ENCODE measurements at places on chromosomes 4 and X.

GRCh38 chr4:157423526-157424020 is 203.0 kb downstream of the GRIA2 start:
- DNase-seq: no peak

DNA sequence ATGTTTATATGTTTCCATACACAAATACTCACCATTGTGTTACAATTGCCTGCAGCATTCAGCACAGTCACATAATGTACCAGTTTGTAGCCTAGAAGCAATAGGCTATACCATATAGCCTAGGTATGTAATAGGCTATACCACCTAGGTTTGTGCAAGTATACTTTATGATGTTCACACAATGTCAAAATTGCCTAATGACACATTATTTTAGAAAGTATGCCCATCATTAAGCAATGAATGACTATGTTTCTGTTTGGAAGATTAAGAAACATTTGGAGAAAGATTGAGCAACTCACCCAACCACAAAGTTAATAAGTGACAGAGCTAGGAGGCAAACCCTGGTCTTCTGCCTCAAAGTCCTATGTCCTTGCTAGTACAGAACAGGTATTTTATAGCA is 96.8 kb upstream of the GRIA3 start:
- no peak for DNase-seq

DNA sequence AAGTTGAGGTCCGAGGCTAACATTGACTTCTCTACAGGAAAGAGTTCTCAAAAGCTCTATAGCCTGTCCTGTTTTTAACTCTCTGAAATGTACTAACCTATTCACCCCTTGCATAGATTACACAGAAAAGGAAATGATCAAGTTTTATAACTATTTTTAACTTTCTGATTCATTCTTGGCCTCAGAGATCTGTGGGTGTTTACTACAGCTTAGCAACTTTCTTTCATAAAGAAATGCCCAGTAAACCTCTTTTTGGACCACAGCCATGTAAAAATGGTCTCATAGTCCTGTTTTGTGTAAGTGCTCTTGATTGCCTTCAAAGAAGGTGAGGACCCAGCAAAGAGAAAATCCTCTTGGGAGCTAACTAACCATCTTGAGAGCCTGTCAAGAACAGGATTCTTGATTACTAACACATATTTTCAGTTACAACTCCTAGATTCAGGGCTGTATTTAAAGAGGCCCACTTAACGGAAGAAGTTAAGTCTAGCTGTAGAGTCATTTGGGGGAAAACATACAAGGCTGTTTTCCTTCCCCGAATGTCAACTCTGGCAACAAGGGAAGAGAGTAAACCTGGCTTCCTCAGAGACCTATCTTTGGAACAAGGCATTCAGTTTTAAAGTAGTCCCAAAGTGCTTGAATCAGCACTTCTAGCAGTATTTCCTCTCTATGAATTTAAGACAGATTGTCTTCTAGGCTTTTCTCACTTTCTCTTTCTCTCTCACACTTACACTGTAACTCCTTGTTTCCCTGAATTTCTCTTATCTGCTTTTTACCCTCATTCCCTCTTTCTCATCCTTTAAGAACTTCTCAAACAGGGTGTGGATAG is 78.2 kb downstream of the IL21 start:
- DNase-seq: no peak

GRCh38 chr4:8506373-8507195 is 66.0 kb downstream of the TRMT44 start:
- no peak for DNase-seq

GRCh38 chrX:112147206-112147605 is 64.6 kb upstream of the TRPC5 start:
- no peak for DNase-seq

- no peak for DNase-seq
Measured at GRCh38 chr4:63898961-63899360, 510.3 kb downstream of the TECRL start.

DNA sequence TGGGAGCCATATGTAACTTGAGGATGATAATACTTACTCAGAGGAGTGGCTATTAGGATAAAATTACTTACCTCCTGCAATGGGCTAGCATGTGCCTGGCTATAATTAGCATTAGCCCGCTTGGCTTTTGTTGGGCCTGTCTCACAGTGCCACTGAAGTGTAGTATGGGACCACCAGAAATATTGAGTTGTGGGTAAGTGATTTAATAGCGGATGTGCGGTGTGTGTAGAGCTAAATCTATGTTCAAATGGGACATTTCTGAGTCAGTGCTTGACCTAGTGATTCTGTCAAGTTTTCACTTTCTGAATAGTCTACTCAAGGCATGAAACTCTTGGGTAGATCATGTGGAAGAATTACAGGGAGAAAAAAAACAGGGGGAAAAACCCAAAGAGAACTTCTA is 3.5 kb upstream of the CLNK start:
- DNase-seq: no peak

- DNase-seq: no peak
Measured at GRCh38 chr4:103091601-103092223, 7.9 kb downstream of the BDH2 start.

GRCh38 chrX:101429934-101430333 is 21.9 kb downstream of the HNRNPH2 start:
- DNase-seq: no peak

DNA sequence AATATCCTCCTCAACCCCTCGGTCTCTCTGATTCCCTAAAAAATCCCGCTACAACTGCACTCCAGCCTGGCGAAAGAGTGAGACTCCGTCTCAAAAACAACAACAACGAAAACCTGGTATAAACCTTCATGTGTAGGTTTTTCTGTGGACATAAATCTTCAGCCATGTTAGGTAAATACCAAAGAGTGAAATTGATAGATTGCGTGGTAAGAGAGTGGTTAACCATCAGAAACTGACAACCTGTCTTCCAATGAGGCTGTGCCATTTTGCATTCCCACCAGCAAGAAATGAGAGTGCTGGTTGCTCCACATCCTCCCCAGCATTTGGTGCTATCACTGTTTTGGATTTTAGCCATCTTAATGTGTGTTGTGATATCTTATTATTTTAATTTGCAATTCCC is 10.9 kb downstream of the TBC1D19 start:
- DNase-seq: no peak

GRCh38 chrX:78074088-78074487 is 30.0 kb upstream of the PGK1 start:
- DNase-seq: no peak

- DNase-seq: no peak
Measured at GRCh38 chrX:40891798-40892197, 156.5 kb upstream of the MED14 start.

DNA sequence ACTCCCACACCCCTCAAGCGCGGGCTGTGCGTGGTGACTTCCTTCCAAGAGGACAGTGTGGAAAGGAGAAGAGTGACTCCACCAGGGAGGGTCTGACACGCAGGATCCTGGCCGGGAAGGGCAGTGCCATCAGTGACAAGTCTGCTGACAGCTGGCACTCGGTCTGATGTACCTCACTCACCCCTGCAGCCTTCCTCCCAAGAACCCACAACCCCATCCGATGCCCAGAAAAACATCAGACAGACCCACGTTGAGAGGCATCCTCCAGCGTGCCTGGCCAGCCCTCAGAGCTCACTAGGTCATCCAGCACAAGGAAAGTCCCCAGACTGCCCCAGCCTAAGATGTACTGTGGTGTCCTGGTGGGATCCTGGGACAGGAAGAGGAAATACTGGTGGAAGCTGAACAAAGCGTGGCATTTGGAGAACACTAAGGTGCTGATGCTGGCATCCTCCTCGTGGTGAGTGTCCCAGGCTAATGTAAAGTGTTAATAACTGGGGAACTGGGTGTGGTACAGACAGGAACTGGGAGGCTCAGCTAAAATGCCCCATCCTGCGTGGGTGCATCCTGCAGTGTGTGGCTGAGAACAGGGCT is 200.0 kb upstream of the PSAPL1 start:
- no peak for DNase-seq

DNA sequence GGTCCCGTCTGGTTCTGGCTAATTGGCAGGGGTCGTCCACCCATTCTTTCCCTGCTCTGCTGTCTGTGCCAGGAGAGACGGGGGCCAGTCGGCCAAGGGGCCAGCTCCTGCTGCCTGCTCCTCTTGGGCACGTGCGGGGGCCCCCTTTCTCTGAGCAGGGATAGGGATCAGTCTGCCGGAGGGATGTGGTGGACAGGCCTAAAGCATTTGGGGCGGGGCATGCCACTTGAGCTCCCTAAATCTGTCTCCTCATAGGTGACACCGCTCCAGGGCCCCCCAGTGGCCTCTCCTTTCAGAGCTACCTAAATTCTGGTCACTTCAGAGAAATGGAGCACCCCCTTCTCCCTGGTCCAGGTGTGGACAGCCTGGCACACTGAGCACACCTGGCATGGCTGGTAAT is 4.2 kb upstream of the MSANTD1 start:
- no peak for DNase-seq

DNA sequence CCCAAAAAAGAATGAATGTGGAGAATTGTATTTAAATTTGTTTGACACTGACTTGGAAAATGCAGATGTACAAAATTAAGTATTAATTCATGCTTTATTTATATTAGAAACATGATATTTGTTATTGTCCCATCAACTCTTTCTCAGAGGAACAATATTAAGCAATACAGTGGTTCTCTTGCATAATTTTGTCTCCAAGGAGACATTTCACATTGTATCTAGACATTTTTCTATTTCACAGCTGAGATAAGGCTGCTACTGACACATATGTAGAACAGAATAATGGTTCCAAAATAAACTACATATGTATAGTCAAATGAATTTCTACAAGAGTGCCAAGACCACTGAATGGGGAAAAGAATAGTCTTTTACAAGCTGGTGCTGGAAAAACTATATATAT is 427.9 kb upstream of the SPANXN1 start:
- DNase-seq: no peak

- no peak for DNase-seq
Measured at GRCh38 chr4:173005912-173006633, 162.5 kb upstream of the GALNT7 start.

GRCh38 chrX:129961180-129962083 is 21.0 kb upstream of the BCORL1 start:
- no peak for DNase-seq

GRCh38 chr4:92305148-92305877 is 1.5 kb downstream of the GRID2 start:
- no peak for DNase-seq

DNA sequence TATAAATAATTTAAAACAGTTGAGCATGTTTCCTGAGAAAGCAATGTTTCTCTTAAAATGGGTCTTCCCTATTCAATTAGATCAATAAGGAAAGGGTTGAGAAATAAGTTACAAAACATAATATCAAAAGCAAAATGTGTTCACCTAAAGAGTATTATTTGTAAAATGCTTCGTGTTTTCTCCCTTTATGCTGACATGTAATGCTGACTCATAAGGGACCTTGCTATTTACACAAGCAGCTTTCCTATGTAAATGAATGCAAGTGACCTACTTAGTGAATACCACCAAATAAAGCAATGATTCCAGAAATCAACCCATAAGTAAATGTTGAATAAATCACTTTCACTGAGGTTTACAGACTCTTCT is 91.5 kb downstream of the ELOVL6 start:
- no peak for DNase-seq

- DNase-seq: no peak
Measured at GRCh38 chr4:38964942-38965775, 67.0 kb downstream of the TMEM156 start.

DNA sequence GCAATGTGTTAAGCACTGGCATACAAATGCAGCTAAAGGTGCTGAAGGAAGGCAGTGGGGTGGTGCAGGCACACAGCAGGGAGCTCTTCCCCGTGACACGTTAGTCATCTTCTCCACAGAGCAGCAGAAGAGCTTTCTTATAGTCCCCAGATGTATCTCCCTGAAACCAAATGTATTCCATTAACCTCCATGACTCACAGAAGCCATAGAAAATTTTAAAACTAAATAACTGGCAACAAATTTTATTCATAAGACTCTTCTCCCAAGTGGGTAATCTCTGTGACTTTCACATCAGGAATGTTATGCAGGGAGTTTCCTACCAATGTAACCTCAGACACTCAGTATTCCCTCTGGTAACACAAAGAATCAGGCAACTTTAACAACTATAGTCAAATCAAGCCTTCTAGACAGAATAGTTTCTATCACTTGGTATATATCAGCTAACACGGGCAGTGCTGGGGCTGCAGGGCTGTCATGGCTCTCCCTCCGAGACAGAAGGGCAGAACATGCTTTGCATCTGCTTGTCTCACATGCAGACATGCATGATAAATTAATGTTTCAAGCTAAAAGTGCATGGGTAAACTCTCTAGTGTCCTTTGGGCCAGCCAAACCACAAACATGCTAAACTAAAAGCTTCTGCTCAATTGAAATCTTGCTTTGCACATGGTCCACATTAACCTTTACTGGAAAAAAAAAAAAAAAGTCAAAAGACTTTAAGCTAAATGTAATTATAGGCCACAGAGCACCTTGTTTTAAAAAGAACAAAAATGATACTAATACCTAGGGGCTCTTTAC is 28.2 kb downstream of the ANXA5 start:
- DNase-seq: no peak

GRCh38 chrX:32483534-32484136 is 727.7 kb downstream of the DMD start:
- no peak for DNase-seq

DNA sequence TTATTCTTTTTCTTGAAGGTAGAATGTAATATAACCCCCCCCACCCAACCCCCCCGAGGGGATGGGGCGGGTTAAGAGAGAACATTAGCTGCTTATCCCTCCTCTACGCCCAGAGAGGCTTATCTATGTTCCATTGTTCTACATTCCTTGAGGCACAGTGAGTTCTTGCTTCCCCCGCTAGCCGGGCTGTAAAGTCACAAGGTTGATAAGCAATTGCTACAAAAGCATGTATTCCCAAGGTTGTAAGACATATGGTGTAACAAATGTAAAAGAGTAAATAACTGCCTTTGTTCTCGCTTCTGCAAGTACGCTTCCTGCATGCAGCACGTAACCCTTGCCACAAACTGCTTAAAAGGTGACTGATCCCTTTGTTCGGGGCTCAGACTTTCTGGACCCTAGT is 8.2 kb downstream of the DCAF8L2 start:
- no peak for DNase-seq
